ENCODE measurements at places on chromosomes 7 and 10.

- no peak for DNase-seq
Observed at GRCh38 chr10:44674536-44675386, 236.4 kb upstream of the TMEM72 start.

- no peak for DNase-seq
Observed at GRCh38 chr7:105769901-105770628, 106.3 kb downstream of the ATXN7L1 start.

DNA sequence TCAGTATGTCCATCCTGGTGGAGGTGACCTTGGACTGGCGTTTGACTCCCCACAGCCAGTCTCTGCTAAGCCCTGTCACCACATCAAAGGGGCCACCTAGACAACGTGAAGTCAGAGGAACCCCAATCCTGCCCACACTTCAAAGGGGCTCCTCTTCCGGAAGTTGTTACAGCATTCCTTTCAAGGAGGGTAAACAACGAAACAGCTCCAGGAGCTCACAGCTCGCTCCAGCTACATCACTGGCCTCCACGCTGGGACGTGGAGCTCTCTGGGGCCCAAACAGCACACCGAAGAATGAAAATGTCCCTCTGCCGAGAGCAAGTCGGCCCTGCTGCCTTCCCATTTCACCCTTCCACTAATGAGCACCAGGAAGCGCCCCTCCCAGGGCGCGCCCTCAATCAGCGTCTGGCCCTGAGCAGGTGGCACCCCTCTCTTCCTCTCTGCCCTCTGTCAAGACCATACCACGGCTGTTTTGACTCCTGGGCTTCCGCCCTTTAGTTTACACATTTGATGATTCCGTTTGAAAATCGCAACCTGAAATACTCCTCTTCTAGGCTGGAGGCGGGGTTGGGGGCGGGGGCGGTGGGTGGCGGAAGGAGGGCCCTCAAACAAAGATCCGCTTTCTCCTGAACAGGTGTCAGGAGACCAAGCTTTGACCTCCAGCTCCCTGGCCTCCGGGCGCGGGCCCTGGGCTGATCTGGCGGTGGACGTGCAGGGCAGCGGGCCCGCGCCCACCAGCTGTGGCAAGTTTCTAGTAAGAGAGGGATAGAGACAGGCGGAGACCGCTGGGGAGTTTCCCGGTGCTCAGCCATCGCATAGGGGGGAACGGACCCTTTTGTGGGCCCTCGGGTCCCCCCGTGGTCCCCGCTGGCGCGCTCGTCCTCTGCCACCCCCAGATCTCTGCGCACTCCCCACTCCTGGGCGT lies 53.1 kb upstream of the KDM7A start:
- DNase-seq = no peak

GRCh38 chr7:17239683-17240521 lies 58.5 kb upstream of the AHR start:
- no peak for DNase-seq

GRCh38 chr7:2175514-2175913 lies 57.2 kb downstream of the MAD1L1 start:
- DNase-seq = no peak

DNA sequence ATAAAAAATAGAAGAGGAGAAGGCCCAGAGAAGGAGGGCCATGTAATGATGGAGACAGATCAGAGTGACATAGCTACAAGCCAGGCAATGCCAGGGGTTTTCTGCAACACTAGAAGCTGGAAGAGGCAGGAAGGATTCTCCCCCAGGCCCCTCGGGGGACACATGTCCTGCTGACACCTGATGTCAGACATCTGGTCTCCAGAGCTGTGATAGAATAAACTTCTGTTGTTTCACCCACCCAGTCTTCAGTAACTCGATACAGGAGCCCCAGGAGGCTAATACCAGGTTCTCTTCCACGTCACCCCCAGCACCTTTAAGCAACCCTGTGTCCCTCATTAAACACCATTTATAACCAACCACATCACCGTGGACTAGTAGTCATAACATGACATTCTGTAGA lies 94.9 kb downstream of the TMEM130 start:
- no peak for DNase-seq

DNA sequence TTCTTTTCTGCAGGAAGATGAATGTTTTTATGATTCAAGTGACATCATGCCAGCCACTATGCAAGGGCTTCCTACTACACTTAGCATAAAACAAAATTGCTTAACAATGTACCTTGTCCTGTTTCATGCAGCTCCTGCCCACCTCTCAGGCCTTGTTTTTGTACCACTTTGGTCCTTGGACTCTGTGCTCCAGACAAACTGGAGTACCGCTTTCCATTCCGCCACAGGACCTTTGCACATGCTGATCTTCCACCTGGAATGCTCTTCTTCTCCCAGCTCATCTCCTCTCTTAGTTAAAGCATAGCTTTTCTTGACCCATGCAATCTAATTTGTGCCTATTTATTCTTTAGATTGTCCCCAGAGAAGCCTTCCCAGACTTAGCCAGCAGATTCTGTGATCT lies 77.5 kb upstream of the STK17A start:
- no peak for DNase-seq
